T-cell (primary cell): ENCODE measurements at places on chromosomes 7 and 10.

DNA sequence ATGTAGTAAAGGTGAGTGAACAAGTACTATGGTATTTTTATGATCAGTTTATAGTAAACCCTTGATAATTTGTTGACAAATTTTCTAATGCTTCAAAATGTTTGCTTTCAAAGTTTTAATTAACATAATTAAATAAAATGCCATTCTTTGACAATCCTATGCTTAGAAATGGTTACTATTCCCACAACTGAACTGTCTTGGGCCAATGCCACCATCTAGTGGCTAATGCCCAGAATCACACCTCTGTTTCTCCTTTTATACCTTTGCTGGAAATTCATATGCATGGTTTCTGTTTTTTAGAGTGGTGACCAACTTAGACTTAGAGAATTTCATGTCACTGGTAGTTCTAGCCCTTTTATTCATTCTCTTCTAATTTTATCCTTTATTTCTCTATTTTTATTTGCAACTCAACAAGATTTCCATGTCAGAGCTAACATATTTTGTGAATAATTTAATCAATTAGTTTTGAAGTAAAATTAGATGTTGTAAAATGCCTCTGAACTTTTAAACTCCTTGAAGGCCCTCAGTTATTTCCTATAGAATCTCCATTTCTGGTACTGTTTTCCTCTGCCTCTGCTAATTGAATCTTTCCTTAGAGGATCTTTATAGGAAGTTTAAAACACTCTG, 31.1 kb downstream of the PCGF5 start:
- no peaks in the 10 kb centered on the region for H3K27me3 ChIP-seq
- H3K36me3 ChIP-seq: peaks cover 38% of the 10 kb centered on the region
- H3K27ac ChIP-seq: no peak overlapping the region

- no peaks in the 10 kb centered on the region for H3K36me3 ChIP-seq
- H3K4me1 ChIP-seq: no peaks in the 10 kb centered on the region
- no peak for DNase-seq
Measured at GRCh38 chr7:63521-64021, 128.8 kb upstream of the FAM20C start.

GRCh38 chr10:88792661-88793060, 9.9 kb upstream of the LIPM start:
- H3K27ac ChIP-seq: no peak overlapping the region
- peak; percentile 4 for DNase-seq
- no peaks in the 10 kb centered on the region for H3K36me3 ChIP-seq

DNA sequence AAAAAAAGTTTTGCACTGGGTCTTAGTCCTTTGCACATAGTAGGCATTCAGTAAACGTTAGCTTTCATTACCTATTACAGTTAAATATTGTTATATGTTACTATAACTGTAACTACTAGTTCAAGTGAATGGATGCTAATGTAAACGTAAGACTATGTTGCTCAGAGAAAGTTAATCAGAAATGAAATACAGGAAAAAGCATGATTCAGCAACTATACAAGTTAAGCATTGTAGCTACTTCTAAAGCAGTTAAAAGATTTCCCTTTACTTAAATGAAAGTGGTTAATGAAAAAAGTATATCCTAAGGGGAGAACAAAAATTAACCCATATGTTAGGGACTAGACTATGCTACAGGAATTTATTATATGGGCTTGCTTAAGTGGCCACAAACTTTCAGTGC, 121.2 kb downstream of the SKAP2 start:
- no peaks in the 10 kb centered on the region for H3K4me1 ChIP-seq
- no peaks in the 10 kb centered on the region for H3K27me3 ChIP-seq
- no peak overlapping the region for H3K27ac ChIP-seq
- no peak for DNase-seq
- H3K4me3 ChIP-seq: no peak overlapping the region

DNA sequence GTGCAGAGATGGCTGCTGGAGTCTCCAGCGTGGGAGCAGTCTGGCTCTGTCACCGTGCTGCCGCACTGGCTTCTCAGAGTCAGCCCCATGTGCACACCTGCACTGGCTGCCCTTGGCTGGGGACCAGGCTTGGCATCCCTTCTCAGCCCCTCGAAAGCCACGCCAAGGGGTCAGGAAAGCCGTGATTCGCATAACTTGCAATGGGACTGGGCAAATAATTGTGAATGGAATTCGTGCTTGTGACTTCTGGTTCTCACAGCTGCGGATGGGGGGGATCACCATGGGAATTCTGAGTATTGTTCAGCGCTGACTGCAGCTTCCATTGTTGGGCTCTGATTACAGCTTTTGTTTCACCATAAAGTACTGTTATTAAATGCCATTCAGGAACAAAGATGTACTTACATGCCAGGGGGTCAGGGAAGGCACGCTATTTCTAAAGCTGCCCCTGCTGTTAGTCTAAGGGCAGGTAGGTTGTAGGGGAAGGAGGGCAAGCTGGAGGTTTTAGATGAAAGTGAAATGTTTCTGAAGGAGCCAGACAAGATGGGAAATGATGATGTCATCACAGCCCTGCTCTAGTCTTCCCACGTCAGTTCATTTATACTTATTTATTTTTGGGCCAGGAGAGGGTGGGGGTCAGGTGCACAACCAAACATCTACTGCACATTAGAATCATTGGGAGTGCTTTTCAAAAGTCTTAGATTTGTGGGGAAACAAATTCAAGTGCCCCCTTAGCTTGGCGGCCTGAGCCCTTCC, 5.8 kb upstream of the PLEKHA1 start:
- no peaks in the 10 kb centered on the region for H3K36me3 ChIP-seq
- H3K4me3 ChIP-seq: no peak overlapping the region
- DNase-seq: no peak
- peaks cover 24% of the 10 kb centered on the region for H3K27me3 ChIP-seq
- no peak overlapping the region for H3K27ac ChIP-seq
